ENCODE measurements at places on chromosomes 5 and 9.

DNA sequence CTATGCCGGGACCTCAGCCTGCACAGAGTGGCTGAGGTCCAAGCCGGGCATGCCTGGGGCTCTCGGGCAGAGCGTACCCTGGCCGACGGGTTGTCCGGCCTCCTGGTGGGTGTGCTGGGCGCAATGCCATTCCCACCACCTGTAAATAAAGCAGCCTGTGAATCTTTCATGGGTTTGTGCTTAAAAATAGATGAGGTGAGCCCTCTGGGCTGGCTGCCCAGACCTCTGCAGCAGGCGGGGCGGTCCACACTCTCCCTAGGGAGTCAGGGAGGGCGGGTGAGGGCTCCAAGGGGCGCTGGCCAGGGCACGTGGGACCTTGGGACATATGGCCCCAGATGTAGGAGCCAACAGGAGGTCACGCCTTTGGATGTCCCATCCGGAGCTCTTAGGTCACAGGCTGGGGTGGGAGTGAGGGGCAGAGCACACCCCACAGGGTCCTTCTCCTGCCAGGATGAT is 3.6 kb upstream of the AGPAT2 start:
- no peak for DNase-seq

DNA sequence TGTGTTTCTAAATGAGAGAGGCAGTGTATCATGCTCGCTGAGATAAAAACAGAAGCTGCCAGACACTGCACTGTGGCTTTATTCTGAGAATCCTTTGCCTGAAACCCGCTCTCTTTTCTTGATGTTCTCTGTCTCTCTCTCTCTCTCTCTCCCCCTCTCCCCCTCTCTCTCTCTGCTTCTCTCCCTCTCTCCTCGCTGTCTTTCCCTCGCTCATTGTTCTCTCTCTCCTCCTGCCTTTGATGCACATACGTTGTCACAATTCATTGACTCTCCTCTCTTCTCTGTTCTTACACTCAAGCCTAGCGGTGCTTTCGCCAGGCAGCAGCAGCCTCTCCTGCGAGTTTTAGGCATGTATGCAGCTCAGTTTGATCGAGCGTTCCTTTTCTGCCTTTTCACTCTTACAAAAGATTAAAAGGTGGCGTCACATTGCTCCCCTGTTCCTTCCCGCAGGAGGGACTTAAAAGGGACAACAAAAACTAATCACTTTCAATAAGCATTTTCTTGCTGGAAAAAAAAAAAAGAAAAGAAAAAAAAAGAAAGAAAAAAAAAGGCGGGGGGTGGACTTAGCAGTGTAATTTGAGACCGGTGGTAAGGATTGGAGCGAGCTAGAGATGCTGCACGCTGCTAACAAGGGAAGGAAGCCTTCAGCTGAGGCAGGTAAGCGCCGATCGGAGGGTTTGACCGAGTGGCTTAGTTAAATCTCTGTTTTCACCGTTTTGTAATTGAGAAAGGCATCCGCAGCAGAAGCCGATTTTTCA is 717.9 kb upstream of the WWC1 start:
- peak; percentile 54 for DNase-seq

DNA sequence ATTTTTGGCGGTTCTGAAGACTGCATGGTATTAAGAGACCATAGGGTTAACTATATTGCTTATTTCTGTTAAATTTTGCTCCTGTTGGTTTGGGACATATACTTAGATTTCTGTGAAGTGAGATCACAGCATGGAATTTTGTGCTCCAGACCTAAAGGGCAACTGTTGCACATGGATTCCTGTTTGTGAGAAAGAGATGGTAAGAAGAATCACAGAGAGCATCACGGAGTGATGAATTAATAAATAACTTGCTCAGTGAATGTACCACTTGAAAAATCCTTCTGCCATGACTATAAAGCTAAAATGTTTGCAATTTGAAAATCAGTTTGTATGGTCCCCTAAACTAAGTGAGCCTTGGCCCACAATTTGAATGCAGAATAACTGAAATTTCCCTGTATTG is 4.5 kb downstream of the PSAT1 start:
- no peak for DNase-seq

GRCh38 chr9:21661626-21662025 is 140.8 kb upstream of the MTAP start:
- DNase-seq, result no peak

DNA sequence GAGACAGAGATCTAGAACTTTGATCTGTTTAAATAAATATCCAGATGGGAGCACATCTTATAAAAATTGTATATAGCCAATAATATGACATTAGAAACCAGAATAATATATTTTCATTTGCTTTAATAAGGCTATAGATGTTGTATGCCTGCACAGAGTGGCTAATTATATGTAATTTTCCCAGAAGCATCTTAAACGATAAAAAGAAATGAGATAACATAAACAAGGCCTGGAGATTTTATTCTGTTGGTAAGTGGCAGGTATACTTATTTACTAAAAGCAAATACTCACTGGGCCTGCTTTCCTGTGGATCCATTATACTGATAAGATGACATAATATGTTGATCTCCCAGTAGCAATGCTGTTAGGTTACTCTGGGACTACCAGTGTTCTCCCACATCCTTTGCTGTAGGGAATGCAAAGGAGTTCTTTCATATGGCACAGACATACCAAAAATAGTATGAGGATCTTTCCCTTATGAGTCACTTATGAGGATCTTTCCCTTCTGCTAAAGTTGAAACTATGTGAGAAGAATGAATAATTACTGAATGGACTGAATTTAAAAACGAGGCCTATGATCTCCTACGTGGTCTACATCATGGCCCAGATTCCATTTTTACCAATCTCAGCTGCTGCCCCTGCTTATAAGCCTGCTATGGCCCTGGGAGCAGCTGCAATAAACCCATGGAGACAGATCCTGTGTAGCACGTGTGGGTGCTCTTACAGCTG is 112.1 kb downstream of the NUDT12 start:
- no peak for DNase-seq

- DNase-seq, result no peak
Measured at GRCh38 chr5:174828804-174829510, 104.6 kb downstream of the MSX2 start.

- no peak for DNase-seq
Measured at GRCh38 chr5:147822686-147823491, 8.6 kb downstream of the SPINK1 start.

DNA sequence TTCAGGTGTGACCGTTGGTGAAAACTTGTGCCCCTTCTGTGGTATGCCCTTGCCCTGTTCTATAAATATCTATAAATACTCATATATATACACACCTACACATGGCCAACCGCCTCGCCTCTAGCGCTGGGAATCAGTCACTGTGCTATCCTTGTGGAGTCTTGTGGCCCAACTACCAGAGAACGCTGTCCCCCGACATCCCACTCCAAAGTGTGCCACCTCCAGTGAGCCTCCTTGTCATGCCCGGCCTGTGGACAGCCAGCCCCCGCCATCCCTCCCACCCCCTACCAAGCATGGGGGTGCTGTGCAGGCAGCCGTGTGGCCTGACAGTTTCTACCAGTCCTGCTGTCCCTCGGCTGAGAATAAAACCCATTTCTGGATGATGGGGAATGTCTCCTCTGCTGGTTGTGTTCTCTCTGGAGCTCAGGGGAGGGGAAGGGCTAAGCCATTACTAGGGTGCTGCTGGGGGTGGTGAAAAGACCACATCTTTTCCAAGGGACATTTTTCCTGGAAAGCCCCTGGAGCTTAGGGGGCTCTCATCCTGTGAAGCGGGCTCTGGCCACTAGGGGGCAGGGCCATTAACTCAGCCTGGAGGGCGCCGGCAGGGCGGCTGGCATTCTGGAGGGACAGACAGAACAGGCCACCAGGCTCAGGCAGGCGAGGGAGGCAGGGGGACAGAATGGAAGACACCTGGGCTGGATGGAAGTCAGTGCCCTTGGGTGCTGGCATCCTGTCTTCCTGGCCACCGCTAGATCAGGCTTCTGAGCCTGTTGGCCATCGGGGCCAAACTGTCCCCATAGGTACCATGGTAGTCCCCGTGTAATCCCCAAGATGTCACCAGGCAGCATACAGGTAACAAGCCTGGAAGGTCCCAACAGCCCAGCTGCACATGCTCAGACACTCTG is 20.7 kb downstream of the GOLGA2 start:
- DNase-seq, result peak; percentile 76

- no peak for DNase-seq
Measured at GRCh38 chr5:59766427-59767210, 126.9 kb downstream of the PDE4D start.

DNA sequence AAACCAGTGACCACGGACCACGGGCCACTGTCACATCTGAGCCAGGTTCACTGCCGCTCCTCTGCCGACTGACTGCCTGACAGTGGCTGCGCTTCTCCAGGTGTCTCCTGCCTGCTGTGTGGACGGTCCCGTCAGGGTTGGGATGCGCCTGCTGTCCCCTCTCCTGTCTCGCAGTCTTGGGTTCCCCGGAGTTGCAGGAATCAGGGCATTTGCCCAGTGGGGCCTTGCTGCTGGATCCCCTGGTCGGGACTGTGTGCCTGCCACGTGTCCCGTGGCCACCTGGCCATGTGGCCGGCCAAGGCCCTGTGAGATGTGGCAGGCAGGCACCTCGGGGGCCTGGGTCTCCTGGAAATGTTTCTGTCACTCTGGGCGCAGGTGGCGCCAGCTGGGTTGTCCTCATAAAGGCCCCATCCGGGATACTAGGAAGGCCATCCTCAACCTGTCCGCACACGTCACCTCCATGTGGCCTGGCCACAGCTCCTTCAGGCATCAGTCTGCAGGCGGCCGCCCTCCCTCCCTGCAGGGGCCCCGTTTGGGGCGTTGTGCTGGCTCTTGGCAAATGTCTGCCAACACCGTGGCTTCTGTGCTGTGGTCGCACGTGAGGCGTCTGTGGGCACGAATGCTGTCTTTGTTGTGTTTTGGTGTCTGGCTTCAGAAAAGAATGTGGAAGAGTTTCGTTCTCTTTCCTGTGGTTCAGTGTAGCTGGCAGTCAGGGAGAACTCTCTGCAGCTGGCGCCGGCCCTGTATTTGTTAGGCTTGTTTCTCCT is 6.4 kb upstream of the TOR4A start:
- DNase-seq, result no peak

GRCh38 chr5:54535149-54535844 is 17.7 kb downstream of the SNX18 start:
- DNase-seq, result no peak

DNA sequence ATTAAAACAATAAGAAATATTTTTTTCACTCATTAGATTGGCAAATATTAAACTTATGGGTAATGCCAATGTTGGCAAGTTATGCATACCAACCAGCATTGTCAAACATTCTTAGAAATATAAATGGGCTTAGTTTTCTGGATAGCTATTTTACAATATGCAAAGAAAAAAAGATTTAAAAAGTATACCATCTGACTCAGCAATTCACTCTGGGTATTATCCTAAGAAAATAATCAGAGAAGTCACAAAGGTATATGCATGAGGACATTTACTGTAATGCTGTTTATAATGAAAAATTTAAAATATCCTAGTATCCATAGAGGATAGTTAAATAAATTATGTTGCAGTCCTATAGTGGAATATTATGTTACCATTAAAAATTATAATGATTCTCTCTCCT is 57.4 kb upstream of the PTPDC1 start:
- no peak for DNase-seq

- no peak for DNase-seq
Measured at GRCh38 chr5:17428176-17428800, 69.7 kb upstream of the TAF11L2 start.

DNA sequence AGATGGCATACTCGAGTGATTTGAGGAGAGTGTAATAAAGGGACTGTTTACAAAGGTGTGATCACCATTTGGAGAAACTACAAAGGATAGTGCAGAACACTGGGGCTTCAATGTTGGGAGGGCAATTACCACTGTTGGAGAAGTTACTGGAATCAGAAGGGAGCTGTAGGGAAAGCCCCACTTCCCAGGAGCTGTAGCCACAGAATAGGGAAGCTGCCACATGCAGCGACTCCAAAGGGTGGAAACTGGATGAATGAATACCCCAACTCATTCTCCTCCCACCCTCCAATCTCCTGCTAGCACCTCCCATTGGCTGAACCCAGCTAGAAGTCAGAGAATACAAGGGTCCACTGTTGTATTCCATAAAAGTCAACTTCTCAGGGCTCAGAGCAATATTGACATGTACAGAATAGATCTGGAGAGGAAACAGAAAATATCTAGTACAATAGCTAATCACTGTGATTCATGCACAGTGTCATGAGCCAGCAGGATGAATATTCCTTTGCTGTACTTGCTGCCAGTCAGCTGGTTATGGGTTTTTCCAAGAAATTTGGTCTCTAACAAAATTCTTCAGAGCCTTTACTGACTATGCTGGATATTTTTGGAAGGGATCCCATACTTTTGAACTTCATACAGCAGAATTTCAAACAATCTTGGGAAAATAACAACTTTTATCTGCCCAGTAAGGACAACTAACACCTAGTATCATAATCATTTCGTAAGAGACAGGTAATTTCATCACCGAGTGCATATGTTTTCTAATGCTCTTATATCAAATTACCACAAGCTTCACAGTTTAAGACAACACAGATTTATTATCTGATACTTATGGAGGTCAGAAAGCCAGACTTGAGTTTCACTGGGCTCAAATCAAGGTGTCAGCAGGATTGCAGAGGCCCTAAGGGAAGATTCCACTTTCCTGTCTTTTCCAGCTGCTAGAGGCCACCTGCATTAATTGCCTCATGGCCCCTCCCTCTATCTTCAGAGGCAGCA is 39.6 kb downstream of the PDCD1LG2 start:
- no peak for DNase-seq

- DNase-seq, result no peak
Measured at GRCh38 chr5:77087484-77088261, 588 bp upstream of the ZBED3 start.

GRCh38 chr5:97499605-97500004 is 316.6 kb upstream of the RIOK2 start:
- no peak for DNase-seq

DNA sequence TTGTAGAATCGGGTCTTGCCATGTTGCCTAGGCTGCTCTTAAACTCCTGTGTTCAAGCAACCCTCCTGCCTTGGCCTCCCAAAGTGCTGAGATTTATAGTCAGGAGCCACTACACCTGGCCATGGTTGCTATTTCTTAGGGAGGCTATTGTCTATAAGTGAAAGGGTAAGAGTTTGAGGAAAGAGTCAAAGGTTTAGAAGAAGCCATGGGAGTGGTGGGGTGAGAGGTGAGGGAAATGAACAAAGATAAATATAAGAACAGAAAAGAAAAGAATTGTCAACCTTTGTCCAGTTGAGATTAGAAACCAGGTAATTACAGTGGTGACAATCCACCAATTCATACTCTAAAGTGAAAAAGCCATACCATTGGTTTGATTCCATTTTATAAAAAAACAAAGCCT is 32.6 kb upstream of the RANBP6 start:
- DNase-seq, result no peak

DNA sequence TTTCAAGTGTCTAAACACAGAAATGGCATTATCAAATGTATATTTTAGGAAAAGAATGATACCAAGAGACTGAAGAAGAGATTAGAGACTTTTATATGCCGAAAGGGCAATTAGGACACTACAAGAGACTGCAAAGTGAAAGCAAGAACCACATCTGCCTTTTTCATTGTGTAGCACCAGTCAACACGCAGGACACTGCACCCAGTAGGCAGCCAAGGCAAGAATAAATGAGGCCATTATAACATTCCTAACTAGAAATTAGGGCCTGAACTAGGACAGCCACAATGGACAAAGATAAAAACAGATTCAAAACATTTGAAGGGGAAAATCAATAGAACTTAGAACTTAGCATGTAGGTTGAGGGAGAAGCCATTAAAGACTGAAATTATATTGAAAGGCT is 10.8 kb downstream of the CETN3 start:
- DNase-seq, result no peak

- no peak for DNase-seq
Measured at GRCh38 chr5:119397518-119398380, 41.9 kb downstream of the TNFAIP8 start.

All from SJSA1 (cell line).